Heart left ventricle (tissue), 16 donors: ENCODE measurements at places on chromosomes 7 and 10.

DNA sequence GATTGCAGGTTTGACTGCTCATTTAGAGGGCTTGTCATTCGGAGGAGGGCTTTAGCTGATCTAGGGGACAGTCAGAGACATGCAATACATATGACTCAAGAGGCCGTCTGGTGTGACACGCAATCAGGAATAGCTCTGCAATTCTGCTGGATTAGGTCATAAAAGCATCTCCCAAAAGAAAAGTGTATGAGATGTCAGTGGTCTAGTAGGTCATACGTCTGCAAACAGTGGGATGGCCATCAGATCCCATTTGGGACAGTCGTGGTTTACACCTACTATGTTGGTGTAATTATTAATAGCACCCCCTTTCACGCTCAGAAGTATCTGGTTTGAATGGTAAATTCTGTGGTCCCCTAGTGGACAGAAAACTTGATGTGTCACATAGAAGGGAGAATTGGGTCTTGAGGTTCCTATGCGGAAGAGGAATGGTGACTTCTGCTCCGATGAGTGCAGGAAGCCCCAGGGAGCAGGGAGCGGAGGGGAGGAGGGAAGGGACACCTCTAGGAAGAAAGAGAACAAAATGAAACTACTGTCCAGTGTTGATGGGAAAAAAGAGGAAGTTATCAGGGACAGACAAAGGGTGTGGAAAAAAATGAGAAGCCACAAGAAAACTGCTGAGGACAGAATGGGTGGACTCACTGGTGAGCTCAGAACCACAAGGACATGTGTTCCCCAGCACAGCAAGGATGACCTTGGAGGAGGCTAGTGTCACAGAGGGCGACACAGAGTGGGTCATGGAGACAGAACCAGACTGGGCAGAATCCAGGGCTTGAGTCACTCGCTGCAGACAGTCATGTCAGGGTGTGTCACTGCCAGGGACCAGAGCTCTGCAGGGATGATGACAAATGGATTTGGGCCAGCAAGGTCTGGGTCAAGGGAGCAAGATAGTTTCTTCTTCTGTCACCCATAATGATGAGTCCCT, 59.9 kb downstream of the MAP3K8 start:
- DNase-seq: no peak
- no peaks in the 10 kb centered on the region for H3K4me1 ChIP-seq
- no peak overlapping the region for H3K27ac ChIP-seq
- no peaks in the 10 kb centered on the region for H3K27me3 ChIP-seq
- H3K36me3 ChIP-seq: no peaks in the 10 kb centered on the region

- no peak overlapping the region for H3K27ac ChIP-seq
- H3K4me1 ChIP-seq: no peaks in the 10 kb centered on the region
- H3K4me3 ChIP-seq: no peak overlapping the region
- DNase-seq: no peak
These were observed 24.6 kb upstream of the FAM170B start for GRCh38 chr10:49158404-49158803.

DNA sequence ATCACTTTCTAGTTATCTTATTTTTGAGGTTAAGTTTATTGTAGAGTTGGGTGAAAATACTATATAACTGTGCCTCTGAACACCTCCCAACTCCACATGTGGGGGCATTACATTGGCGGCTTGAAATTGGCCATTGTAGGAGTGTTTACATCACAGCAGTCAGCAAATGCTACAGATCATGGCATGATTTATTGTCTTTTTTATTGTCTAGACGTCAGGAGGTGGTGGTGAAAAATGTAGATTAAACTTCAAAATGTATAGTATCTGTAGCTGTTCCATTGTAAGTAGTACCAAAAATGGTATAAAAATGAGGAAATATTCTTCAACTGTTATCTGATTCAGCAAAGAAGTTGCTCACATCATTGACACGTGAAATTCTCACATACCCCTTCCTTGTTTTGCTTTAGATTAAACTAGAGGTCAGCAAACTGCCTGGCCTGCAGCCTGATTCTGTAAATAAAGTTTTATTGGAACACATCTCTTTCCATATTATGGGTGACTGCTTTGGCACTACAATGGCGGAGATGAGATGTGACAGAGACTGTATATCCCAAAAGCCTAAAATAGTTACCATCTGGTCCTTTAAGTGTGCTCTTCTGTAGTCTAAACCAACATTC, 35.0 kb downstream of the TAF3 start:
- peaks cover 27% of the 10 kb centered on the region for H3K4me1 ChIP-seq
- H3K36me3 ChIP-seq: no peaks in the 10 kb centered on the region

- no peak for DNase-seq
- no peak overlapping the region for H3K4me3 ChIP-seq
- H3K36me3 ChIP-seq: no peaks in the 10 kb centered on the region
- H3K27me3 ChIP-seq: no peaks in the 10 kb centered on the region
These were observed 45.0 kb upstream of the AGBL3 start for GRCh38 chr7:134941185-134941900.

DNA sequence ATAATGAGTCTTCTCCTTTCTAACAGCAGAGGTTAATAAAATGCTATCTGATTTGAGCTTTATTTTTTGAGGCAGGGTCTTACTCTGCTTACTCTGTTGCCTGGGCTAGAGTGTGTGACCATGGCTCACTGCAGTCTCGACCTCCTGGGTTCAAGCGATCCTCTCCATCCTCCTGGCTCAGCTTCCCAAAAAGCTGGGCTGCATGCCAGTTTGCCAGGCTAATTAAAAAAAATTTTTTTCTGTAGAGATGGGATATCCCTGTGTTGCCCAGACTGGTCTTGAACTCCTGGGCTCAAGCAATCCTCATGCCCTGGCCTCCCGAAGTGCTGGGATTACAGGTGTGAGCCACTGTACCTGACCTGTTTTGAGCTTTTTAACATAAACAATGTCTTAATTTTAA, 56.7 kb downstream of the SCD start:
- H3K27ac ChIP-seq: no peak overlapping the region
- no peaks in the 10 kb centered on the region for H3K4me1 ChIP-seq
- H3K36me3 ChIP-seq: no peaks in the 10 kb centered on the region
- H3K27me3 ChIP-seq: no peaks in the 10 kb centered on the region

DNA sequence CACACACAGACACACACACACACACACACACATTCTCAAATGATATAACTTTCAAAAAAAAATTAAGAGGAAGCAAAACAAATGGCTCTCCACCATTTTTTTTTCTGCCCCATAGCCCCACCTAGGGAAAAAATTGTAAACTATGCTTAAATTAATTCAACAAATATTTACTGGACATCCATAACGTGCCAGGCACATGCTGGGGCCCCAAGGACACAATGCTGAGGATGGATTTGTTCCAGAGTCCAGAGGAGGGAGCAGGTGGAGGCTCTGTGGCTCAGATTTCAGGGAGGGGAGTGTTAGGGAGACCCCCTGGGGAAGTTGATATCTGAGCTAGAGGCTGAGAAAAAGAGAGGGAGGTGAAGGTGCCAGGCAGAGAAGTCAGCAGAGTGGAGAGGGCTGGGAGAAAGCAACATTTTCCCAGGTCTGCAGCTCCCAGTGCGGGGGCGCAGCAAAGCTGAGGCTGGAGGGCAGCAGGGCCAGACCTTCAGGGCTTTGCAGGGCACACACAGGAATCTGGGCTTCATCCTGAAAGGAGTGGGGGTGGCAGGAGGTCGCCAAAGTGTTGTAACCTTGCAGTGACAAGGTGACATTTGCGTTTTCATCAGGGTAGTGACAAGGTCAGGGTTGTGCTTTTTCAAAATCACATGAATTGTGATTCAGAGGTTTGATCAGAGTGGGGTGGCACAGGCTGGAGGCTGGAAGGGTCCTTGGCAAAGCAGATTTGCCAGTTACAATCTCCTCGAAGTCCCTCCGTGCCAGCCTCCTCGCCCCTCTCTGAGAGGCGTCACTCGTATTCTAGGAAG, 261.6 kb downstream of the WDR11 start:
- H3K27me3 ChIP-seq: peaks cover 3% of the 10 kb centered on the region
- no peak overlapping the region for H3K4me3 ChIP-seq
- H3K27ac ChIP-seq: no peak overlapping the region
- no peaks in the 10 kb centered on the region for H3K4me1 ChIP-seq

- no peak overlapping the region for H3K27ac ChIP-seq
- no peak for DNase-seq
- H3K27me3 ChIP-seq: no peaks in the 10 kb centered on the region
- no peak overlapping the region for H3K4me3 ChIP-seq
- no peaks in the 10 kb centered on the region for H3K36me3 ChIP-seq
These were observed 46.0 kb downstream of the ZNRF2 start for GRCh38 chr7:30330134-30331111.

GRCh38 chr10:34727595-34728033, 87.5 kb downstream of the PARD3 start:
- H3K27me3 ChIP-seq: no peaks in the 10 kb centered on the region
- no peak overlapping the region for H3K4me3 ChIP-seq
- peaks cover 3% of the 10 kb centered on the region for H3K4me1 ChIP-seq
- no peaks in the 10 kb centered on the region for H3K36me3 ChIP-seq
- H3K27ac ChIP-seq: no peak overlapping the region
